ENCODE measurements at places on chromosomes 3 and 15.

GRCh38 chr3:38630070-38630469, 19.4 kb downstream of the SCN5A start:
- no peak for DNase-seq

DNA sequence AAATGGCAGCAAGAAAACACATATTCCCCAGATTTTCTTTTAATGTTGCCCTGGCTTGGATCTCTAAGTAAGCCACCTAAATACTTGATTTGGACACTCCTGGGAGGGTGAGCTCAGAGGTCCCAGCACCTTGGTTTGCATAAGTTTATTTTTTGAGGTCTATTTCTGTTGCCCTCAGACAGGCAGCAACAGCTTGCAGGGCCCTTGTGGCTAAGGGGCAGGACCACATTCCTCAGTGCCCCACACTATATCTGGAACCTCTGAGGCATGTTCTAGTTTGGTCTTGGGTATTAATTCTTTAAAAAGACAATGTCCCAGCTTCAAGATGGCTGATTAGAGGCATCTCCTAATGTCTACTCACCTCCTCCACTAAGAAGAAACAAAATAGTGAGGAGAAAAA, 57.5 kb downstream of the IGSF11 start:
- no peak for DNase-seq

DNA sequence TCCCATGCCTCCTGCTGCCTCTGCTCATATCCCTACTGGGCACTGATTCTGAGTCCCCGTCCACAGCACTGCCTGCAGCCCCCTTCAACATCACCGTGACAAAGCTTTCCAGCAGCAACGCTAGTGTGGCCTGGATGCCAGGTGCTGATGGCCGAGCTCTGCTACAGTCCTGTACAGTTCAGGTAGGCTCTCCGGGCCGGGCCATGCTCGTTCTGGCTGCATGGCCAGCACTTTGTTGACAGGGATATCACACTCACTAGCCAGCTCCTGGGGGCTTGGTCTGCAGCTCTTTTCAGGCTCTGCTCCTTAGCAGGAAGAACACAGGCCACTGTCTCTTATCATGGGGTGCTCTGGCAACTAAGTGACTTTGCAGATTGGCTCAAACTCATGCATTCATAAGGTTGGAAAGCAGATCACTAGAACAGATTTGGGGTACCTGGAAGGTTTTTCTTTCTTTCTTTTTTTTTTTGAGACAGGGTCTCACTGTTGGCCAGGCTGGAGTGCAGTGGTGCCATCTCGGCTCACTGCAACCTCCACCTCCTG, 6.0 kb downstream of the TYRO3 start:
- DNase-seq: no peak

GRCh38 chr3:54917862-54918261, 10.0 kb downstream of the LRTM1 start:
- DNase-seq: no peak

- DNase-seq: no peak
Measured at GRCh38 chr15:41554915-41555314, 4.1 kb upstream of the TYRO3 start.

DNA sequence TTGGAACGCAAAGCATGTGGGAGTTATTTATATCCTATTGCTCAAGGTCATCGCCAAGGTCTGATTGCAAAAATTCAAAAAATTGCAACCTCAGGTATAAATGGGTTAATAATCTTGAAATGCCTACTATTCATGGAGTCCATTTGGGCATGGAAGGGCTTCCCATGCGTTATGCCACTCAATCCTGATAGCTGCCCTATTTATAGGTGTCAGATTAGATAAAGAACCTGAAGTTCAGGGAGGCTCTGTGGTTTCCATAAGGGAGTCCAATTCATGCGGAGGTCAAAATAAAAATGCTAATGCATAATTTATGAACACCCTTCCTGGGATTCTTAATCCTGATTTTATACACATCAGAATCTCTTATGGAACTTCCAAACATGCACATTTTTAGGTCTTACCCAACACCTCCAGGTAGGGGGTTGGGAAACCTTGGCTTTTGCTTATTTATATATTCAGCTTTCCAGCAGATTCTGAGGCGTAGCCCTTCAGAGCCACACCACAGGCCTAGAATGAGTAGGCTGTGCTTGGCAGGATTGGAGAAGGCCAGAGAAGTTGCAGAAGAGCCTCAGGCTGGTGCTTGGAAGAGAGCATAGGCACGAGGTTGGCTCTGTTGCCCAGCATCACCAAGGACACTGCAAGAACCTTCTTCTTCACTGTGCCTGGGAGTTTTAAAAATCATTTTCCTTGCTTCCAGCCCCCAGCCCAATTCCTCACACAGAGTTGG, 324.4 kb upstream of the CFAP20DC start:
- no peak for DNase-seq

- no peak for DNase-seq
Measured at GRCh38 chr3:42035816-42036482, 55.2 kb upstream of the TRAK1 start.

GRCh38 chr15:69593981-69594966, 141.7 kb downstream of the RPLP1 start:
- no peak for DNase-seq

DNA sequence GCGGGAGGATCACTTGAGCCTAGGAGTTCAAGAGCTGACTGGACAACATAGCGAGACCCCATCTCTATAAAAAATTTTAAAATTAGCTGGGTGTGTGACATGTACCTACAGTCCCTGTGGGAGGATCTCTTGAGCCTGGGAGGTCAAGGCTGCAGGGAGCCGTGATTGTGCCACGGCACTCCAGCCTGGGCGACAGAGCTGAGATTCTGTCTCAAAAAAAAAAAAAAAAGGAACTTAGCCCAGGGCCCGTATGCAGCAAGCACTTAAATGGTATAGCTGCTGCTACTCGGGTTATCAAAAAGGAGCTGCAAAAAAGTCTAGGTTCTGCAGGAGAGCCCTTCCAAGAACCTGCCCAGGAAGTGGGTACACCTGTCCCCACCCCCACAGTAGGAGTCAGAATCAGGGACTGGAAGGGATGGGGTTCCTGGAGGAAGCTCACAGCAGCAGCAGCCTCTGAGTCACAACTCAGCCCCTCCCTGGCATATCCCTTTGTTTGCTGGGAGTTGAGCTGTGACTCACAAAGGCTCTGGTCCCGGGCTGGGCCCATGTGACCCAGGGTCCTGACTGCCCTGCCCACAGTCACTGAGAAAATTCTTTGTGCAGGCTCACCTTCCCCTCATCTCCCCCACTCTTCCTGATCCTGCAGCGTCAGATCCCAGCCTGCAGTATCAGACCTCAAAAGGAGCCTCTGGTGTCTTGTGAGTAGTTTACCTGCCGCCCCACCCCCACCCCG, at the start of gene SPATA12:
Gene SPATA12, plus strand, starts transcription at position 576 of the 733 bp plus-strand sequence. CDS start 13,031 bp downstream, outside the sequence.
- DNase-seq: no peak

- no peak for DNase-seq
Measured at GRCh38 chr3:20916951-20917606, 731.1 kb upstream of the SGO1 start.

GRCh38 chr15:77749236-77749997, 116.7 kb upstream of the LINGO1 start:
- no peak for DNase-seq

- no peak for DNase-seq
Measured at GRCh38 chr3:24494618-24495325, at the start of gene THRB. Gene THRB (minus strand): TSS chr3:24494850.

- no peak for DNase-seq
Measured at GRCh38 chr15:68192804-68193486, 12.2 kb downstream of the CALML4 start.

All from CD4-positive, alpha-beta T cell treated with Interleukin-21 for 1 hour (primary cell).